ENCODE measurements at places on chromosomes 3 and 15. TPM values are rescaled to one million over a fixed set of nuclear protein-coding genes. Genes with fewer than 3 reads are reported as not detected.

DNA sequence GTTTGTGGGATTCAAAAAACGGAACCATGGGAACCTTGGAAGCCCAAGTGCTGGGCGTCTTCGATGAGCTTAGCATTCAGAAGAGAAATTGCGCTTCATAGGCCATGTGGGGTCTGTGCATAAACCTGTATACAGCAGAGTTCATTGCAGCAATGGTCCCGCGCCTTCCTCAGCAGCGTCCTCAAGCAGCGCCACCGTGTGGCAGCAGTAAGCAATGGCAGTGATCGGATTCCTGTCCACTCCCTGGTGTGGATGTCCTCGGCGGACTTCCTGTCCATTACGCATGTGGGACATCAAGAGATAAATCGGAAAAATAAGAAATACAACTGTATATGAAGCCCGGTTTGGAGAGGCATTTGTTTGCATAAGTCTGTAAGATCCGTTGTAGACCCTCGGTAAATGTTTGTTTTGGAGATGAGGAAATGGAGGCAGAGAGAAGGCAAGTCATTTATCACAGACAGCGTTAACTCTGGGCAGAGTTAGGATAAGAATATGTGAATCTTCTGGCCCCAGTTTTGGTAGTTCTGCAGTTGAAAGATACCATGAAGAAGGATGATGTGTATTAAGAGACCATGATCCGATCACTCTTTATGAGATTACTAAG lies 57.7 kb downstream of the CNTN4 start:
- DNase-seq = no peak

- no peak for DNase-seq
Measured at GRCh38 chr3:191263365-191263764, 64.3 kb downstream of the OSTN start.

DNA sequence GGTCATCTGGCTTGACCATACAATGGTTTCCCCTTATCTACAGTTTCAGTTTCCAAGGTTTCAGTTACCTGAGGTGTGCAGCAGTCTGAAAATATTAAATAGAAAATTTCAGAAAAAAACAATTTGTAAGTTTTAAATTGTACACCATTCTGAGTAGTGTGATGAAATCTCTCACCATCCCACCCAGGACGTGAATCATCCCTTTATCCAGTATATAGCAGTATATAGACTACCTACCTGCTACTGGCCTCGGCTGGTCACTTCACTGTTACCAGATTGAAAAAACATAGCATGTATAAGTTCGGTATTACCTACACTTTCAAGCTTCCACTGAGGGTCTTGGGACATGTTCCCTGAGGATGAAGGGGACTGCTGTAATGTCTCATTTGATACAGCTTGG lies 12.0 kb downstream of the ARIH1 start:
- DNase-seq = no peak

SYNPR gene
- total RNA-seq = not detected
